ENCODE measurements at places on chromosomes 11 and 22.

DNA sequence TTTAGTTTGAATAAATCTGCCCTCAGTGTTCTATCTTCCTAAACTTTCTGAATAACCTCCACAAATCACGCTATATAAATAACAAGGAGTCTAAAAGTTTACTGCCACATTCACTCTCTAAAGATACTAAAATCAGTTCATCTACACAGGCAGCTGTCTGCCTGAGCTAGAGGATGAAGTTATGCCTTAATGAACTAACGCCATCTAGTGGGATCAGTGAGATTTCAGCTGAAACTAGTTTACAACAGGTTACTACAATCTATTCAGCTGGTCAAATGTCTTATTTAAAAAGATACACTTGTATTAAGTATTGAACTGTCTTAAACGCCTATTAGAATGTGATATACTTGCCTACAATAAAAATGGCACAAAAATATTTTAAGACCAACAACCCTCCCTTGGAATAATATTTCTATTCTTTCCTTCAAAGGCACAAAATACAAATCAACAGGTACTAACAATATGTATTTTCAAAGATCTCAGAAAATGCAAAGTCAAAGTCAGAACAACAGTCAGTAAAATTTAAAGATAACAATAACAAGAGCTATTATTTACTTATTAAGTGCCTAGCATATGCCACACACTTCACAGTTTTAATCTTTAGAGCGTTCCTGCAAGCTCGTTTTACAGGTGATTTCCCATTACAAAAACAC lies 84.1 kb downstream of the LARGE2 start:
- DNase-seq: peak; percentile 80

DNA sequence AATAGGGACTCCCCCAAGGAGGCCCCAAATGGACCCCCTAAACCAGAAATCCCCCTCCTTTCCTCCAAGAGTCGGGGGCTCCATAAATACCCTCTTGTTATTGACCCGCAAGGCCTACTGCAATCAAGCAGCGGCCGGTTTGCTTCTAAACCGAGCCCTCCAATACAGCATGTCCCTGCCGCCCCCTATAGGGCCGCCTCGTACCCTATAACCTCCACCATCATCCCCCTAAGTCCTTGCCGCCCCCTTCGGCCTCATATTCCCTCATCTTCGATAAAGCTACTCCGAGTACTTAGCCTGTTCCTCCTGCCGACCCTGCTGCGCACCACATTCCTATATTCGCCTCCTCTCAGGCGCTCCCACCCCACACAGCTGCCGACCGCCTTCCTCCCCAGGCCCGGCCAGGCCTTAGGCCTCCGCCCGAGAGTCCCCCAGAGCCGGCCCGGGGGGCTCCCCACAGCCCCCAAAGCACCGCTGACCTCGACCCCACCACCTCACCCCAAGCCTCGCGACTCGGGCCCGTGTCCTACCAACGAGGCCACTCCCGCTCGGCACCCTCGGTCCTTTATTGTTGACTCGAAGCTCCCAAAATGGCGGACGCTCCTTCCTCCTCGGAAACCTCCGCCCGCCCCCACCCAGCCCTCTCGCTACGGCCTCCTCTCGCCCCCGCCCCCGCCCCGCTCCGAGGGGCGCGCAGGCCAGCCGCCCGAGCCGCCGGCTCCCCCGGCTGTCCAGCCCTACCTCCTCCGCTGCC lies 430 bp downstream of the DDX6 start:
- DNase-seq: peak; percentile 81

- DNase-seq: no peak
Observed at GRCh38 chr11:7890417-7891172, 40.5 kb downstream of the OR10A6 start.

DNA sequence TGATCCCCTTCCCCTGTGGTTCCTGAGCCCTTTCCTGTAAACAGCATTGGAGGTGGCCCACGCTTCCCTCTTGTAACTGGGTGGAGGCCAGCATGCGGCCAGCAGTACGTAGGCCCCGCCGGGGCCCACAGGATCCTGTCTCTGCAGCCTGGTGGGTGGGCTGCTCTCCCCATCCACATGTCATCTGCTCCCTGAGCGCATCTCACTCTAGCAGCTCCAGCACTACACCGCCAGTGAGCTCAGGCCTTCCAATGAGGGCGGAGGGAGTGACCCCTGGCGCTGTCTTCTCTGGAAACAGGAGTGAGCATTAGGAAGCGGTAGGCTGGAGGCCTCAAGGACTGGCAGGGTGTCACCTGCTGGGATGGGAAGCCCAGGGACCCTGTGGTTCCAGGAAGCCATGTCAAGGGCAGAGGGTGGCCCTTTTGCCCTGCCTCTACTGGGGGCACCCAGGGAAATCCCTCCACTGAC lies 363.9 kb downstream of the TBC1D22A start:
- DNase-seq: no peak

DNA sequence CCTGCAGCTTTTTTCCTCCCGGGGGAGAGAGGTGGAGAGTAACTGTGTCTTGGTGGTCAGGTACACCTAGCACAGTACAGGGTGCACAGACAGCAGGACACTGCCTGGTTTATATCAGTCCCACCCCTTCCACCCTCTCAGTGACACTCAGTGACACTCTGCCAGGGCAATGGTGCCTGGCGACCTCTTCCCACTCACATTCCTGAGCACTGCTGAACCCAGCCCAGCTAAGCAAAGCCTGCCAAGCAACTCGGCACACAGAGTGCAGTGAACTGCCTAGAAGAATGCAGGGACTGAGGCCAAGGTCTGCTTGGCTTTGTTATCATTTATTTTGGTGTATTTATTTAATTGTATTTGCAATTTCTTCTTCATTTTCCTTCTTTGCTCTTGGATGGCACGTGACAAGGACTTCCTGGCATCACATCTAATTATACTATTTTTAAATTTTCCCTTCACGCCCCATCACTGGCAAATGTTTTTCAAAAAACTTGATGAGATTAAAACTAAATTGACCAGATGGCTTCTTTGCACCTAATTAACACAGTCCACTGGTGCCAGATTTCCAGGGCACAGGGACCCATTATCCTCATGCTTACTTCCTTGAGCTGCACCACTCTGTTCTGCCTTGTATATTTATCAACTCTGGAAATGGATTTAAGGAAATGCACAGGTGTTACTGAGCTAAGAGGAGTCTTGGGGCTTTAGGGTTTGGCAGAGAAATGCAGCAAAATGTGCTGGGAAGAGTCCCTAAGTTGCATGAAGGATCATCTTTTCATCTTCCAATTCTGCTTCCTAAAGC lies 205.6 kb downstream of the ADAMTS15 start:
- peak; percentile 88 for DNase-seq

DNA sequence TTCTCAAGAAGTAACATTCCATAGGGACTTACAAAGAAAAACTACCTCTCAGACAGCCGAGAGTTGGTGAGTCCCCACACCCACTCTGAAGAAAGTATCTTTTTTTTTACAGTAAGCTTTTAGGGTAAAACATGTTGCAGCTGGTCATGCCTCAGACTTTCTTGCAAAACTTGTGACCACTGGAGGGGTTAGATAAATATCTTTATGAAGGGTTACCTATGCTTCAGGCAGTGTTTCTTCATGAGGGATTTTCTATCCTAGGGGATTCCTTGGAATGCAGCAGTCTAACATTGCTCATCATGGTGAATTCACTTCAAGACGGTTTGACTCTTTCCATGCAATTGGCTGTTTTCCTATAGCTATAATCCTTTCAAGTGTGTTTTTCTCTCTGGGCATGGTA lies 20.8 kb upstream of the SNX19 start:
- no peak for DNase-seq

- DNase-seq: no peak
Observed at GRCh38 chr11:11535611-11536010, 86.2 kb downstream of the GALNT18 start.

DNA sequence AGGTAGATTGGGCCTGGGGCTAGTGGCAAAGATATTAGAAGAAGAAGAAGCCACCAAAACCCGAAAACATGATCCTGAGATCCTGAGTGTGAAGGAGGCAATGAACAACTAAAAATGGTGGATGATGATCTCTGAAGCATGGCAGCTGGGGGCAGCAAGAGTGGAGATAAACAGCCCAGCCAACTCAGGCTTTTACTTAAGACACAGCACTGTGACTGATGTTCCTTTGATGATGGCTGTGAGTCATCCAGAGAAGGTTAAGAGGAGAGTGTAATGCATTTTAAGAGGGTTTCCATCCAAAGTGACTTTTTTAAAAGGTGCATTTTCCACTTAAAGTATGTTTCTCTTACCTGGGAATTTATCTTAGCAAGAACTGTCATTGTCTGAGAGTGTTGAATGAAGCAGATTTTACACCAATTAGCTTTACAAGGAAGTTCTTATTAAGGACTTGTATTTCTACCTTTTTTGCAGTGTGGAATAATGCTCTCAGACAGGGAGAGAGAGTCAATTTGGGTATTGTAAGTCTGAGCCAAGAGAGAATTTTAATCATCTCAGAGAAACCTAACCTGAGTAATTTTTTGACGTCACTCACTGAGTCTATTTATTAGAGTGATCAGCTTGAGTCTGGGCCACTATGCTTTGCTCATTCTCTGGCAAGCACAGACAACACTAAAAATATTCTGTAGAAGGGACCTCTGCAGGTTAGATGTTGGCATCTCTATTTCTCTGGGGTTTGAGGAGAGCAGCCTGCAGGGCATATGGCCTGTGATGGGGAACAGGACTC lies 14.1 kb upstream of the CALCB start:
- DNase-seq: no peak

GRCh38 chr11:106015066-106015465 lies 7.0 kb downstream of the MSANTD4 start:
- no peak for DNase-seq

DNA sequence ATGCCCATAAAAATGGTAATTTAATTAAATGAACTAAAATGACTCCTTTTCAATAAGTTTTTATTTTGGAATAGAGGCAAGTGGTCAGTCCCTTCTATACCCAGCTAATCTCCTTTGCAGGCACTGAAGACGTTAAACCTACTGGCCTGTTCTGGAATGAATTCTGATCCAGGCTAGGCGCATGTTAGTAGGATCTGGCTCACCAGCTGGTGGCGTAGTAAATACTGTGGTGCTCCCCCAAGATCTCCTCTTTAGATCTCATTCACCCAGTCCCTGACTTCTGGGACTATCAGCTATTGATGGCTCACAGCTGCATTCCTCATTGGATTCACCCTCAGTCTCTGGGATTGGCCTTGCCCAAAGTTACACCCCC lies 173.7 kb upstream of the DDI1 start:
- no peak for DNase-seq

GRCh38 chr11:122176651-122177050 lies 60.6 kb upstream of the BLID start:
- no peak for DNase-seq

- DNase-seq: no peak
Observed at GRCh38 chr11:69298267-69299022, 4.5 kb downstream of the MYEOV start.

DNA sequence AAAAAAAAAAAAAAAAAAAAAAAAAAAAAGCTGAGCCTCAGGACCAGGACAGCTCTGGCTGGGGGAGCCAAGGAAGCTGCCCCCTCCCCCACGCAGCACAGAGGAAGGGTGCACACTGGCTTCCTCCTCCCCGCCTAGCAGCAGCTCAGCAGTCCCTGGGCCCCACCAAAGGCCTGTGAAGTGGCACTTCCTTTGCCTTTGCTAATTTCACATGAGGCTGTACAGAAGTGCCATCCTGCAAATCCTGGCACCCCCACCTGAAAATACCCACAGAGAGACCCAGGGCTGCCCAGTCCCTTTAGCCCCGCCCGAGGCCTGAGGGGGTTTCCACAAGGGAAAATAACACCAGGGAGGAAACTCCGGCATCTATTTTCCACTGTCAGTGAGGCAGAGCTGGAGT lies 3.9 kb downstream of the RHOG start:
- DNase-seq: no peak

DNA sequence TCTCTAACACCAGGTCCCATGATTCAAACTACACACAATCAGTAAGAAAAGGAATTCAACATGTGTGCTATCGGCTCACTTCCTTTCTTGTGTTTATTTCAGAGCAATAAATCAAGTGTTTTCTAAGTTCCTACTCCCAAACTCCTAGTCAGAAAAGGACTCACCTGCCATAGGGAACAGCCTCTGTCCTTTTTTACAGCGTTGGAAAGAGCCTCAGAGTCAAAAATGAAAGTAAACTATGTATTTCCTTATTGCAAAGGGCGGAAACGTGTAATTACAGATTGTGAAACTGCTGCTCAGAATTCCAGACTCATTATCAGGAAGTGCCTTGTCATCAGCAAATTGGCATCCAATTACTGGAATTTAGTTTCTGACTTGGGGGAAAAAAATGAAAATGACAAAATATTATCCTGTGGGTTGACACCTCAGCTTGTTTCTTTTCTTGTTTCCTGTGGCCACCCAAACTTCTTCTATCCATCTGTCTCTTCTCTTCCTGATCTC lies at the start of gene CASP4:
Gene CASP4, minus strand, starts transcription at position 220 of the 501 bp plus-strand sequence. Its CDS starts 49 bp downstream, at position 171.
- DNase-seq: no peak

DNA sequence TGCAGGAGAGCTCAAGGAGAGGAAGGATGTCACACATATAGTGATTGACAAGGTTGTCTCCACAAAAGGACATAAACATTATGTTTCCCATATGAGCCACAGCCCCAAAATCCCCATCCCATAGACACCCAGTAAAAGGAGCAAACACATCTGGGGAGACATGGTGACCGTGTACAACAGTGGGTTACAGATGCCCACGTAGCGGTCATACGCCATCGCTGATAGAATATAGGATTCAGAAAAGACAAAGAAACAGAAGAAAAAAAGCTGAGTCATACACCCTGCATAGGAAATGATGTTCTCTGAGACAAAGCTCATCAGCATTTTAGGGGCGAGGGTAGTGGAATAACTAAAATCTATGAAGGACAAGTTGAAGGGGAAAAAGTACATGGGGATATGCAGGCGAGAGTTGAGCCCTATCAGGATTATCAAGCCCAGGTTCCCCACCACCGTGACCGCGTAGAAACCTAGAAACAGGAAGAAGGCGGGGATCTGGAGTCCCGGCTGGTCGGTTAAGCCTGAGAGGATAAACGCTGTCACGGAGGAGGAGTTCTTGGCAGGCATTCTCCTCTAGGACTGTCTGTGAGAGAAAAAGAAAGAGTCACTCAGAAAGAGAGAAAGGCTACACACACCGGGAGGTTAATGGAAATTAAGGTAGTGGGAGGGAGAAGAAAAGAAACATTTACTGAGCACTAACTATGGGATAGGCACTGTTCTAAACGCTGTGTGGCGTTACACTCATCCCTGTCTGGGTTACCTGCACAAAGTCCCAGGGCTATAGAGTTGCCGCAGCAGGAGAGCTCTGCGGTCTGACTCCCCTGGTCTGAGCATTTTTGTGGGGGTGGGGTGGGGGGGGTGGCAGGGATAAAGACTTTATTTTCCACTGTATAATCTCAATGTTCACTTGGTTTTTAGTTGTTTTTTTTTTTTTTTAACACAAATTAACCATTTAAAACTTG lies 36.1 kb upstream of the OR8B8 start:
- peak; percentile 73 for DNase-seq

- no peak for DNase-seq
Observed at GRCh38 chr11:65419460-65419771, 3.2 kb upstream of the NEAT1 start.

GRCh38 chr11:121257976-121258375 lies 34.6 kb upstream of the SC5D start:
- no peak for DNase-seq

- DNase-seq: peak; percentile 96
Observed at GRCh38 chr11:98296091-98296880, 724.5 kb upstream of the CNTN5 start.

Measured in NCI-H82 (cell line).